Type B pancreatic cell (in vitro differentiated cells): ENCODE measurements at places on chromosomes 4 and X.
A peak's percentile ranks its signal among the peaks of the same experiment; 100 is the strongest.

GRCh38 chr4:986879-987623 is at the start of gene IDUA:
TSS of gene IDUA (plus strand) at chr4:987044. CDS start at chr4:987085, 41 bp downstream.
- DNase-seq: no peak
- no peaks in the 10 kb centered on the region for H3K36me3 ChIP-seq
- H3K27me3 ChIP-seq: no peaks in the 10 kb centered on the region
- peaks cover 12% of the 10 kb centered on the region for H3K4me1 ChIP-seq

DNA sequence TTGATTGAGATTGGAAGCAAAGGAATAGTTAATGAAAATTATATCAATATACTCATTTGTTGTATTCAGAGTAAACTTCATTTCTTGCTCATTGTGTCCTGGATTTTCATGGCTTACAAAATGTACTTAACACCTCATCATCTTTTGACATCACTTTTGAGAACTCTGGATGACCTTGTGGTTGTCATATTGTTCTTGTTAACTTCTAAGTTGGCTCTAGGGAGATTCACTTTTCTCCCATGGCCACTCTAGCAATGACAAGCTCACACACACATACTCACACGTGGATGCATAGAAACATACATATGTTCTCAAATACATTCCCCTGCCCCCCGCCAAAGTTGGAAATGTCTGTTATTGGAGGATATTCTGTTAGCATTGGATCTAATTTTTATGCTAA is 15.3 kb downstream of the PHEX start:
- H3K4me3 ChIP-seq: no peak overlapping the region
- no peak overlapping the region for H3K27ac ChIP-seq
- no peaks in the 10 kb centered on the region for H3K36me3 ChIP-seq
- DNase-seq: no peak
- H3K4me1 ChIP-seq: peaks cover 7% of the 10 kb centered on the region

GRCh38 chrX:68694435-68695205 is 47.2 kb downstream of the STARD8 start:
- H3K27ac ChIP-seq: no peak overlapping the region
- H3K4me3 ChIP-seq: peak overlapping the region; percentile 85
- no peaks in the 10 kb centered on the region for H3K4me1 ChIP-seq
- no peak for DNase-seq
- H3K27me3 ChIP-seq: peaks cover 5% of the 10 kb centered on the region

DNA sequence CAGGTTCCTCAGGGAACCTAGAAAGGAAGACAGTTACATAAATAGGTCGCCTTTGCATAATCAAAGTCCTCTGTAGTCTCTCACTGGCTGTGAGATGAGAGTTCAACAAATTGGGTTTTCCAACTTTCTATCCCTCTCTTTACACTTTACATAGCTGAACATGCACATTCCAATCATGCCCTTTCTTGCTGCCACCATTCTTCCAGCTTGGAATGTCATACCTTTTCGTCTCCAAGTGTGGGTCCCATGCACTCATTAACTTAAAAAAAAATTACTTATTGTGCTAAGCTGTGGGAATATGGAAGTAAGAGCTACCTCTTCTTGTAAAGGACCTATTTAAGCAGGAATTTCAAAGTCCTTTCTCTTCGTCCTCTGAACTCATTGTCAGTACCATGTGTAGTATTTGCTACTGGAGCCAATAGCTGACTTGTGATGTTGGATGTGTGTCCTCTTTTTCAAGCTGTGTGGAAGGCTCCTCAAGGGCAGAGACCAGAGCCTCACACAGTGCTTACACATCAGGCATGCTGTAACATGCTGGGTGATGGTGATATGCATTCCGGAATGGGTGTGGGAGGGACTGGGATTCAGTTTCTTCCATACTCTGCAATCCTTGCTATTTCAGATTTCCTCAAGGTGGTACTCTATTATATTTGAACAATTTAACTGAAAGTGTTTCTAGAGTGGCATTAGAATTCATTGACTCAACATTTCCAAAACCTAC is 7.1 kb downstream of the ENOPH1 start:
- no peak for DNase-seq
- H3K27me3 ChIP-seq: no peaks in the 10 kb centered on the region
- H3K4me3 ChIP-seq: peak overlapping the region; percentile 63
- H3K36me3 ChIP-seq: peaks cover 40% of the 10 kb centered on the region
